ENCODE measurements at places on chromosomes 7 and 10.
A peak's percentile ranks its signal among the peaks of the same experiment; 100 is the strongest.

- no peak for DNase-seq
Observed at GRCh38 chr7:26101361-26102151, 50.4 kb upstream of the NFE2L3 start.

DNA sequence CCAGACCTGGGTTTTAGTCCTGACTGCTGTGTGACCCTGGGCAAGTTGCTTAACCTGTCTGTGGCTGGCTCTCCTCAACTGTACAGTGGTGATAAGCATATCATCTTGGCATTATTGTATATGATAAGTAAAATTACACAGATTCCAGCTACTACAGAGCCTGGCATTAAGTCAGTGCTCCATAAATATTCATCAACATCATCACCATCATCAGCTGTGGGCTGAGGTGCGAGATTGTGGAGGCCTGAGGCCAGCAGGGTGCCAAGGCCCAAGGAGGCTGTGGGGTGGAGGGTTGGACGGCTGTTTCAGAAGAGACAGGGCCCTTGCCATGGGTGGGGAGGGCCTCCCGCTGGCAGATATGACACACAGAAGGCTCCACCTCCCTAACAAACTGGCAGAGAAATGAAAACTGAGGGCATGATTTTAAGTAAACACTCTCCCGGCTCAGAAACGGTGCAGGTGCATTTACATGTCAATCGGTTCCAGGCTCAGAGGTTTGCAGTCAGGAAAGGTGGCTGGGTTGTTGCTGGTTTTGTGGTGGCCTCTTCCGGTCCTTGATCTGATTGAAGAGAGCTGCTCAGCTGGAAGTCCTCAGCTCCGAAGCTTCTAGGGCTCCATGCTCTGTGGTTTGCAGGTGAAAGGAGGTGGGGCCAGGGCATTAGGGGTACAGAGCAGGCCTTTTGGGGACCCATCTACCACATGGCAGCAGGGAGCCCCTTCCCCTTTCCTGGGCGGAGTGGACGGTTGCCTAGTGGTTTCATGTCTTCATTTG lies 10.2 kb downstream of the CRYGN start:
- peak; percentile 54 for DNase-seq

DNA sequence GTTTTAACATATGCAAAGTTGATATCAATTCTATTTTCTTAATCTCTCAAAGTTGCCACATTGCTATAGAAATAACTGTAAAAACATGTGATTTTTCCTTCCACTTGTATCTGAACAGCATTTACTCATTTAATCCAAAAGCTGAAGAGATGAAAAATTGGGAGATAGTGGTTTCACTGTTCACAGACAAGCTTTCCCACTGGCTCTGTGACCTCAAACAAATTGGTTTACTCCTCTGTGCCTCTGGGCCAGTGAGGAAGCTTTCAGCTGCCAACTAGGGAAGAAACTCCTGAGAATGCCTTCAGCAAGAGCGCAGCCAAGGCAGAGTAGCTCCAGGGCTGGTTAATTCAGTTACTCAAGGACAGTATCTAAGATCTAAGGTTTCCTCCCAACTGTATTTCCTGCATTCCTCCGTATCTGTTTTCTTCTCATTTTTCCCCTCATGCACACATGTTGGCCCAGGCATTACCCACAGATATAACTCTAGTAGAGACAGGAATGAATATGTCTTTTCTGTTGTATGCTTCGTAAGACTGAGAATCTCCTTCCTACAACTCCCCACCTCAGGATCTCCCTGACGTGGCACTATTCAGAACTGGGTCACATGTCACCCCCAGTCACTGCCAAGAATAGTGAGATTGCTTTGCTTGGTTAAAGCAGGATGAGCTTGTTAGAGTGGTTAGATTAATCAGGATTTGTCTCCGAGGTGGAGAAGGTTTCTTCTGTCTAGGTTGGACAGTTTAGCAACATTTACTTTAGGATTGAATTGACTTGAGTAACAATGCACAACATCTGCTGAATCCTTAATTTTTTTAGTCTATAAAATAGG lies 315.7 kb downstream of the NRG3 start:
- DNase-seq, result no peak

- no peak for DNase-seq
Observed at GRCh38 chr10:123622381-123622780, 43.8 kb upstream of the GPR26 start.

GRCh38 chr10:16674147-16674703 lies 143.0 kb downstream of the RSU1 start:
- DNase-seq, result peak; percentile 56

GRCh38 chr7:54864663-54865062 lies 105.7 kb upstream of the SEC61G start:
- DNase-seq, result no peak

GRCh38 chr7:151429237-151429559 lies 10.7 kb downstream of the CRYGN start:
- DNase-seq, result no peak

DNA sequence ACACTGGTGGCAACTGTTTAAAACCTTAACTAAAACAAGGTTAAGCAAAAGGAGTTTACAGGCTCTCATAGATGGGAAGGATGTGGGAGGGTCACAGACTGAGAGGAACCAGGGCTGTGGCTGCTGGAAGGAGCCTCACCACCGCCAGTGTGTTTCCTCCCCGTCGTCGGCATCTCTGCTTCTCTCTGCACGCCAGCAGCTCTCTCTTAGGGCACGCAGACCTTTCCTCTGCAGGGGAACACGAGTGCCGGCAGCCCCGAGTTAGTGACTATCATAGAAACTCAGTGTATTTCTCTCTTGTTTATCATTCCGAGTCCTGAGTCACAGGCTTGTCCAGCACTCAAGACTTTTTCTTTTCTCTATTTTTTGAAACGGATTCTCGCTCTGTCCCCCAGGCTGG lies 8.1 kb upstream of the SH2D4B start:
- no peak for DNase-seq

- DNase-seq, result no peak
Observed at GRCh38 chr10:123882681-123883445, 8.7 kb downstream of the CPXM2 start.

DNA sequence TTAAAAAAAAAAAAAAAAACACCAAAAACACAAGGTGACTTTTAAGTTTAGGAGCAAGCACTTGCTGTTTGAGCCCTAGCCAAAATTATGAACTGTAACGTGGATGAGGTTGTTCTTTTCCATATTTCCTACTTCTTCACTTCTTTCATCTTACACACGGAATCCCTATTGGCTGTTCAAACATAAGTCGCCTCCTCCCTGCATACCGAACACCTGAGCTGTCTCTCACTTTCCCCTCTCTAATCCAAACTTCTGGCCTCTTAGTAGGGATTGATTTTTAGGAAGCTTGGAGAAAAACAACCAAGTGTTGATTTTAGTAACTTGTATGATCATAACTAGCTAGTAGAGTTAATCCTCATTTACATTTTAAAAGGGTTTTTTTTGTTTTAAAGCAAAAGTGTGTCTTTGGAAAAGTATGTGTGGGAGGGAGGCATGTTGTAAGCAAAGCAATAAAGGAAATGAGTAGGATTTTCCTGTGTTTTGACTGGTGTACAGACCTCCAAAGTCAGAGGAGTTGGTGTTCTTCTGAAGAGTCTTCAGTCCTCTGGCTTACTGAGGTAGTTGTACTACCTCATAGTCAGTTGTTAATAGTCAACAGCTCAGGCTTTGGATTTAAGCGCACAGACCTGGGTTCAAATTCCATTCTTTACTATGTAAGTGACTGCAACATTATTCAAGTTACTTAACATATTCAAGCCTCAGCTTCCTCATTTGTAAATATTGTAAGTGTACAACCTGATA lies 39.3 kb downstream of the RABGEF1 start:
- no peak for DNase-seq

- DNase-seq, result no peak
Observed at GRCh38 chr7:125465527-125465926, 535.9 kb upstream of the POT1 start.

DNA sequence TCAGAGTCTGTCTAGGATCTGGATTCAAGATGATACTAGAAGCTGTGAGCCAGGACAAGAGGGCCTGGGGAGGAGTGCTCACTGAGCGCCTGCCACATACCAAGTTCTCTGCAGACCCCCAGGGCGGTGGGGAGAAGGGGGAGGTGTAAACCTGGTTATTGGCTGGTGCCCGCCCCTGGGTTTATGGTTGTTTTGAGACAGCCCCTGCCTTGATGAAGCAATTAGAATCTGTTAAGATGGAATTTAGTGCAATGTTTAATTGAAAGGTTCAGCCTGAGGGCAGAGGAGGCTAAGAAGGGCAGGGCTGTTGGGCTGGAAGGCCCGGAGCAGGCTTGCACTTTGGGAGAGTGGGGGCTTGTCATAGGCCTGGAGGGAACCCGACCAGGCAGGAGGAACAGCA lies 42.7 kb downstream of the PRF1 start:
- DNase-seq, result no peak

DNA sequence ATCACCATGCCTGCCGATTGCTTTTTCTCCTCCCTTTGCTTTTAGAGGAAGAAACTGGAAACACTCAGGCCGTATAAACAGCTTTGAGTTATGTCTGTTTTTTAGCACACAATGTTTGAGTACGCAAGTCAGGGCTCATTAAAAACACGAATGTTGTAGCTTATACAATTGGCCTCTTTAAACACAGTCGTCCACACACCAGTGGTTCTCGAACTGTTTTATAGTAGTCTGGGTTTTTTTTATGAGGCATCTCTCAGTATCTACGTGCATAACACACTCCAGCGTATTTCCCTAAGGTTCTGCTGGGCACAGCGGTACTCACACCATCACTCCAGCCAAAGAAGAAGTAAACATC lies 13.4 kb upstream of the CARD11 start:
- peak; percentile 46 for DNase-seq

DNA sequence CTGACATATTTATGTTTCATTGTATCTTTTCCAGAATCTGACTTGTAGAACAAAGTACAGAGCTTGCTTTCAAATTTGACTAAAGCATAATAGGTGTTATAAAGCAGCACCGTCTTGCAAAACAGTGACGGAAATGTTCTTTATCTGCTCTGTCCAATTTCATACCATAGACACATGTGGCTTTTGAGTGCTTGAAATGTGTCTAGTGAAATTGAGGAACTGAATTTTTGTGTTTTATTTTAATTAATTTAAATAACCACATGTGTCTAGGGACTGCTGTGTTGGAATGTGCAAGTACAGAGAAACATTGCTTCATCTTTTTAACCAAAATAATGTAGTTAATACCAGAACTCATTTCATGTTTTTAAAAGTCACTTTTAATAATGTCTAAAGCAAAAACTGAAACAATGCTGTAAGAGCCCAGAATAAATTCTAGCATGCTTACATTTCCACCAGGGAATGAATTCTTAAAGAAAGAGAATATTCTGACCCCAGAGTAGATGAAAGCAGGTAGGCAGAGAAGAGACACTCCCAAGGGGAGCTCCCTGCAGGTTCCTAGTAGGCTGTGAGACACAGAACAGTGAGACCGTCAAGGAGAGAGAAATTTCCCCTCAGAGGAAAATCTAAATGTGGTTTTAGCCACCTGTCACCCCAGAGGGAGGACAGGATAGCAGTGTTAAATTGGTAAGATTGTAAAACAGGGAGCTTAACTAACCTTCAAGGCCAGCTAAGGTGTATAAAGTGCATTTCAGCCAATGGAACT lies 175.3 kb upstream of the KMT2E start:
- DNase-seq, result no peak

GRCh38 chr10:14074062-14074884 lies 256.5 kb downstream of the FRMD4A start:
- DNase-seq, result peak; percentile 78

DNA sequence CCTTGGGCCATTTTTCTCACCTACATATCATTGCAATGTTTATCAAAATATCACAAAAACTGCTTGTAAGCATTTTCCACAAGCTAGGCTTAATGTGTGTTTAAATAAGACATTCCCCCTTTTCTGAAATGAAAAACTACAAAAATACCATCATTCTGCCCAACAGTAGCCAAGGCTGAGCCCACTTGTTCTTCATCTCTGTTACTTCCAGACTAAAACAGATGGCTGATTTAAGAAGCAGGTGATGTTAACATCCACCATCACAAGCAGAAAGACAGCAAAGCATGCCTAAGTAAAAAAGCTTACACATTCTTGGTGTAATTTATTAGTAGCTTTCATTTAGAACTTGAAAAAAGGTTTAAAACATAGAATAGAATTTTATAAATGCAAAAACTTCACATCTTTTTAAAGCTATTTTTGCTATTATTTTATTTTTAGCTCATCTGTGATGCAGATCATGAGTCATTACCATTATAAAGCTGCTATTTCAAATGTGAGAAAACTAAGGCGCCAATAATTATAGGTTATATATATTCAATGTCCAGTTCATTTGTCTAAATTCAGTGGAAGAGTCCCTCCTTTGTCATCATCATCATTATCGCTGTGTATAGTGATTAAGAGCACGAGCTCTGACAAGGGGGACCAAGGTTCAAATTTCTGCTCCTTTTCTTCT lies 109.4 kb downstream of the RELN start:
- DNase-seq, result no peak

GRCh38 chr10:47214520-47214919 lies 85.5 kb upstream of the GDF10 start:
- DNase-seq, result no peak
